ENCODE measurements at places on chromosomes 13 and 19.
A peak's percentile ranks its signal among the peaks of the same experiment; 100 is the strongest.

- no peak for DNase-seq
Observed at GRCh38 chr13:79915114-79915811, 425.7 kb downstream of the SPRY2 start.

DNA sequence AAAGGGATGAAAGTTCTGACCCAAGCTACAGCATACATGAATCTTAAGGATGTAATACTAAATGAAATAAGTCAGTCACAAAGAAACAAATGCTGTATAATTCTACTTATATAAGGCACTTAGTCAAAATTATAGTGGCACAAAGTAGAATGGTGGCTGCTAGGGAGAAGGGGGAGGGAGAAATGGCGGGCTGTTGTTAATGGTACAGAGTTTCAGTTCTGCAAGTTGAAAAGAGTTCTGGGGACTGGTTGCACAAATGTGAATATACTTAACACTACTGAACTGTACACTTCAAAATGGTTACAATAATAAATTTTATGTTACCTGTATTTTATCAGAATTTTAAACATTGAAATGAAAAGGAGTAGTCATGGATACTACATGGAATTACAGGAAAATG lies 48.9 kb upstream of the CLDN10 start:
- no peak for DNase-seq

DNA sequence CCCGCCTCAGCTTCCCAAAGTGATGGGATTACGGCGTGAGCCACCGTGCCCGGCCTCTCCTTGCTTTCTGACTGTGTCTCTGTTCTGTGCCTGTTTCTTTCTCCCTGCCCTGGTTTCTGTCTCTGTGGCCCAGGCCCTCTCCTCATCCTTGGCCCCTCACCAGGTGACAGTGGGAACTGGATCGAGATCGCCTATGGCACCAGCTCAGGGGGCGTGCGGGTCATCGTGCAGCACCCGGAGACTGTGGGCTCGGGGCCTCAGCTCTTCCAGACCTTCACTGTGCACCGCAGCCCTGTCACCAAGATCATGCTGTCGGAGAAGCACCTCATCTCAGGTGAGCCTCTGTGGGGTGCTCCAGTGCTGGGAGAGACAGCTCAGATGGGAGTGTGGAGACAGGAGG lies 9.9 kb downstream of the SHKBP1 start:
- DNase-seq: no peak

DNA sequence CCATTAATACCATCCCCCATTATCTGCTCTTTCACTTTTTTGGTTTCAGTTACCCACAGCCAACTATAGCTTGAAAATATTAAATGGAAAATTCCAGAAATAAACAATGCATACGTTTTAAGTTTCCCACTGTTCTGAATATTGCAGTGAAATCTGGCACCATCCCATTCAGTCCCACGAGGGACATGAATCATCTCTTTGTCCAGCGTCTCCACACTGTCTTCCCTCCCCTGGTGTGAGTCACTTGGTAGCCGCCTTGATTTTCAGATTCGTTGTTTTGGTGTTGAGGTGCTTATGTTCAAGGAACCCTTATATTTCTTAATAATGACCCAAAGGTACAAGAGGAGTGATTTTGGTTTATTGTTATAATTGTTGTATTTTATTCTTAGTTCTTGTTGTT lies 246.1 kb downstream of the DCT start:
- peak; percentile 3 for DNase-seq

DNA sequence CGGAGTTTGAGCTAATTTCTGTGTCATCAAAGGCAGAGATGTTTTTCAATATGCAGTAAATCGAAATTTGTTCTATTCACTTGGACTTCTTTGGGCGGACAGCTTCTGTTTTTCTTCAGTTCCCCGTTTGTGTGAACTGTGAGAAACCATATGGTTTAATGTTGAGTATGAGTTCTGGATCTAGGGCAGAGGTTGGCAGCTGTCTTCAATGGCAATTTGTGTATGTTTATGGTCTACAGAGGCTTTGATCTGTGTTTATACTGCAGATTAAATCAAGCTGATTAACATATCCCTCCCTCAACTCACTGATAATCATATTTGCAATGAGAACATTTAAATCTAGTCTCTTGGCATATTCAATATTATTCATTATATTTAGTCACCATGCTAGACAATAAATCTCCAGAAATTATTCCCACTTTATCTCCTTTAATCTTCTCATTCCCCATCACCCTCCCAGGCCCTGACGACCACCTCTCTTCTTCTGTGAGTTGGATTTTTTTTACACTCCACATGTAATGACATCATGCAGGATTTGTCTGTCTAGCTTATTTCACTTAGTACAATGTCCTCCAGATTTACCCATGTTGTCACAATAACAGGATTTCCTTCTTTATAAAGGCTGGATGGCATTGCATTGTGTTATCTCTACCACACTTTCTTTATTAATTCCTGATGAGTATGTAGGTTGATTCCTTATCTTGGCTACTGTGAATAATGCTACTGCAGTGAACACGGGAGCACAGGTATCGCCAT lies 9.0 kb downstream of the ZNF331 start:
- no peak for DNase-seq

DNA sequence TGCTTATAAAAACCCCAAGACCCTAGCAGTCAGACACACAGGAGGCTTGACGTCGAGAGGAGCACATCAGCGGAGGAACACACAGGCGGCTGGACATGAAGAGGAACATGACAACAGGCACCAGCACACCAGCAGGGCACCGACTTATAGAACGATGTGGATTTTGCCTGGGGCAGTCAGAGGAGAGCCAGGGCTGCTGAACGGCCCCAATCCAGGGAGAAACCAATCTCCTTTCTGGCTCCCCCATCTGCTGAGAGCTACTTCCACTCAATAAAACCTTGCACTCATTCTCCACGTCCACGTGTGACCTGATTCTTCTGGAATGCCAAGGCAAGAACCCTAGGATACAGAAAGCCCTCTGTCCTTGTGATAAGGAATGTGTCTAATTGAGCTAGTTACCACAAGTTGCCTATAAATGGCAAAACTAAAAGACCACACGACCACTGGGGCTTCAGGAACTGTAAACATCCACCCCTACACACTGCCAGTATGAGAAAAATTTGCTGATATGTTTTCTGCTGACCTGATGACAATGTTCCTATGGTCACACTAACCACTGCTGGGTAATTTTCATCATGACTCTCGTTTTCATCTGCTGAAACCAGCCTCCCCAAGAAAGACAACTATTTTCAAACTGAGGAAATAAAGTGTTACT lies 35.8 kb upstream of the CEACAM21 start:
- DNase-seq: no peak

DNA sequence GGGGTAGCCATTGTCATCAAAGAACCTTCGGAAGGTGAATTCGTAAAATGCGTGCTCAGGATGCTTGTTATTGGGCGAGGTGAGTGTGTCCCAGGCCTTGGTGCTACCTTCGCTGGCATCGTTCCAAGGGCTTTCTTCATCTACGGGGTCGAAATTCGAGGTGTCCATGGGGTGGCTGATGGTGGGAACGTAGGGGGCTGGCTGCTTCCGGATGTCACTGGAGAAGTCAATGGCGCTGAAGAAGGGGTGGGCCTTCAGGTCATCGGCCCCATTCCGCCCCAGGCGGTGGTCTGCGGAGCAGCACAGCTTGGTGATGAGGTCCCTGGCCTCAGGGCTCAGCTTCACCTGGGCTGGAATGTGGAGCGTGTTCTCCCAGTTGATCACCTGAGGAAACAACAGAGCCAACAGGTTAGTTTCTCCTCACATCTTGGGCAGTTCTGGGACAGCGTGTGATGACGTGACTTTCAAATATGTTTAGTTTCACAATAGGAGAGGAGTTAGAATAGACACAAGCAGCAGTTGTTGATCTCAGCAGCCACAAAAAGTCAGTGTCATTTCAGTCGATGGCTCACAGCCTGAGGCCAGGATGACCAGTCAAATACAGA lies 72.5 kb upstream of the XPO4 start:
- DNase-seq: no peak

GRCh38 chr13:51970349-51970748 lies 40.9 kb downstream of the ATP7B start:
- DNase-seq: no peak

DNA sequence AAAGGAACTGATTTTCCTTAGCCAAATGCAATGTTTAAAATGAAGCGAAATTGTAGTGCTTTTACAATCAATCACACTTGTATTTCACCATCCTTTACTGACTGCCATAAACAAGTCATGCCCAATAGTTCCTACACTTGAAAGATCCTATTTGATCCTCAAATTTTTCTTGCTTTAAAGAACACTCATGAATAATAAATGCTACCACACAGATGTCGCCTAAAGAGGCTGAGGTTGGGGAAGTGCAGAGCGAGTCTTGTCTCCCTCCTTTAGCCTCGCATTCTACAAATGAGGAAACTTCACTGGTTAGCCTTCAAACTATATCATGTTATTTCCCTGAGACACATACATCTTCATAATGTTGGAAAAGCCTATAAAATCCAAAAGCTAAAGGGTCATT lies 18.7 kb upstream of the AMER2 start:
- DNase-seq: no peak

DNA sequence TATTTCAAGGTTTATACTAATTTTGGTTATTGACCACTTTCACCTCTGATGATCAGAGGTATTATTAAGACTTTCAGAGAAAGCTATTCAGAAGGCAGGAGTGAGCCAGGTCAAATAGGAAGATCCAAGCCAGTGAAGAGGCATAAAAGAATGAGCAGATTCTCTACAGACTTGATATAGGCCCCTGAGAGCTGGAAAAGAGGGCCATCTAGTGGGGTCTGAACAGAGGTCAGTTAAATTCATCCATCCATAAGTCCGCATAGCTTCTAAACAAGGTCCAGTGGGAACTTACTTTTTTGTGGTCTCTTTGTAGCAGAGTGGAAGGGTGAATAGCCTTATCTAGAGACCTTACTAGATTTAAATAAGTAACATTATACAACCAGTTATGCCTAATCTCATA lies 126.6 kb upstream of the UFM1 start:
- peak; percentile 5 for DNase-seq

- DNase-seq: no peak
Observed at GRCh38 chr13:93146584-93147297, 79.9 kb upstream of the GPC6 start.

DNA sequence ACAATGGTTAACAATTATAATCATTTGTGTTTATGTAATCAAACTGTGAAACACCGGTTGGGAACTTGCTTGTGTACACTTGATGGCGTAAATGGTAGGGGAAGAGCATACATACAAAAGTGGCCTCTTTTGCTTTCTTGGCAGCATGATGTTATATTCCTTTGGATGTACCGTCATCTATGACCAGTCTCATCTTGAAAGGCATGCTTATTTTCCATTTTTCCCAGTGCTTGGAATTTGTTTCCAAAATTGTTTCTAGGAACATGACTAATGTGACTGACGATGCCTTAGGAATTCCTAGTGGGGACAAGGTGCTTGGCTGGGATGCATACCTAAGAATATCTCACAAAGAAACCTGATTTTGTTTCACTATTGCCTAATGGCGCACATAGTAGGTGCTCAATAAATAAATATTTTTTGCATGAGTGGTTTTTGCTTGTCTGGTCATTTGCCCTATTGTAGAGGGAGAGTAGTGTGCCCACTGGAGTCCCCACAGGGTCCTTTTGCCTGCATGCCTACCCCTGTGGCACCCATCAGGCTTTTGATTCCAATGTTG lies 45.5 kb downstream of the SAE1 start:
- no peak for DNase-seq

All from nephron progenitor cell (in vitro differentiated cells).